ENCODE measurements at places on chromosomes 12 and 14.

DNA sequence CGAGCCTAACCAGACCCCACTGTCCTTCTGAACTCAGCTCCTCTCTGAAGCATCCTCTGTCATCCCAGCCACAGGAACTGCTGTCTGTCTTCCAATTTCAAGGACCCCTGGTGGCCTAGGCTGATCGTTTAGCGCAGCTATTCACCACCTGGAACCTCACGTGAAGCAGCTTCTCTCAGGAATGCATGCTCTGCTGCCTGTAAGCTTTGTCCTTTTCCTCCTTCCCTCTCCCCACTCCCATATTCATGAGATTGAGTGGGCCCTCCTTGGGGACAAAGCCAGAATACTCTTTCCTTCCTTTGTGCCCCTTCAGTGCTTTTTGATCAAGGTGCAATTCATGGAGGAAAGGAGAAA is 17.2 kb downstream of the DPF3 start:
- DNase-seq, result no peak

DNA sequence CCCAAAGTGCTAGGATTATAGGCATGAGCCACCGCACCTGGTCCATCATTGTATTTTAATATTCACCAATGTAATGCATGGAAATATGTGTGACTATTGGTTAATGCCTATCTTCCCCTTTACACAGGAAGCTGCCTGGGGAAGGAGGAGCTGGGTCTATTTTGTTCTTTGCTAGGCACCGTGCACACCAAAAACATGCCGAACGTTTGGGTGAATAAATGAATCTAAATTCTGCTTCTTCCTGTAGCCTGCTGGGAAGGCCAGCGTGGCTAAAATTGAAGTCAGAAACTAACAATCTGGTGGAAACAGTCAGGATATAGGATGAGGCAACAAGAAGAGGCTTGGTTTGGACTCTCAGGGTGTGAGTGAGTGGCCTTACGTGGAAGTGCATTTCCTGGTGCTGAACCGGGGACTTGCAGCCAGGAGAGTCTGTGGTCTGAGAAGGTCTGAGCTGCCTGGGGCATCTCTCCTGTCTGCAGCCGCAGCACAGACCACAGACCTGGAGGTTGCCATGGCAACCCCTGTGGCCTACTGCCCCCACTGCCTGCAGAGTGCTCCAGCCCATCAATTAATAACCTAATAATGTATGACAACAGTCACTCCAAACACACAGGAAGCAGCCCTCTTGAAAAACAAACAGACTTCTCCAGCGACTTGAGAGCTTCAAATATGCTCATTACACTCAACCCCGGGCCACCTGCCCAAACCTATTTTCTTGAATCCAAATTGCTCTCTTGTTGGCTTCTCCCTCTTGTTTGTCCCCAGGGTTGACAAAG is 5.5 kb upstream of the GPR68 start:
- DNase-seq, result no peak

GRCh38 chr12:8855891-8856290 is 33.5 kb downstream of the A2ML1 start:
- DNase-seq, result no peak

DNA sequence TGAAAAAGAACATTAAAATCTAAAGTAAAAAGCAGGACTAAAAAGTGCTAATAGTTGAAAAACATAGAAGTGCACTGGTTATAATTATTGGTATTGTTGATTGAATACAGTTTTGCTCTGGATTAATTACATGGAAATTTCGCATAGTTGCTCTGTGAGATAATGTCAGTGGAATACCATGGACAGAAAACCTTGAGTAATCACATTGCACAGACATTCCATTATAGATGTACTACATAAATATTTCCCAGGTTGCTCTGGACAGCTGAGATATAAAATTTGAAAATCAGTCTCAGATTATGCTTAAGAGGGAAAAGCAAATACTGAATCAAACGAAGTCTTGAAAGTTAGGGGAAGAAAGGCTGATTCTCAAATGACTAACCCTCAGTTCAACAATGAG is 439.3 kb upstream of the FLRT2 start:
- DNase-seq, result no peak

- DNase-seq, result no peak
Measured at GRCh38 chr12:77788231-77789168, 42.2 kb upstream of the NAV3 start.

- DNase-seq, result no peak
Measured at GRCh38 chr14:73427516-73428264, 30.7 kb downstream of the NUMB start.

- no peak for DNase-seq
Measured at GRCh38 chr12:41511247-41511646, 323.1 kb downstream of the PDZRN4 start.

DNA sequence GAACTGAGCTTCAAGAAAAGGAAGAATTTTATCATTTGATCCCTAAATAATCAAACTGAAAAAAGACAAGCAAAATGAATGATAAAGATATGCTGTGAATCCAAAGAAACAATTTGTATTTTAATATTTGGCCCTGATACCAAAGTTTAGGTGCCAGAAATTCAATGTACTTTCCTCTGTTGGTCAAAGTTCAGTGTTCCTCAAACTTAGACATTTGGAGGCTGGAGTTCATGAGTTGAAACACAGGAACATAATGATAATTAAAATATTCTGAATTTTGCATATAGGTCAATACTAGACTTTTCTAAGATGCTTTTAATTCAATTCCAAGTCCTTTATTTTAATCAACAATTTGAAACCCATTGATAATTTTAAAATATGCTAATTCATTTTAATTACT is 1007.7 kb upstream of the ATXN7L3B start:
- no peak for DNase-seq

DNA sequence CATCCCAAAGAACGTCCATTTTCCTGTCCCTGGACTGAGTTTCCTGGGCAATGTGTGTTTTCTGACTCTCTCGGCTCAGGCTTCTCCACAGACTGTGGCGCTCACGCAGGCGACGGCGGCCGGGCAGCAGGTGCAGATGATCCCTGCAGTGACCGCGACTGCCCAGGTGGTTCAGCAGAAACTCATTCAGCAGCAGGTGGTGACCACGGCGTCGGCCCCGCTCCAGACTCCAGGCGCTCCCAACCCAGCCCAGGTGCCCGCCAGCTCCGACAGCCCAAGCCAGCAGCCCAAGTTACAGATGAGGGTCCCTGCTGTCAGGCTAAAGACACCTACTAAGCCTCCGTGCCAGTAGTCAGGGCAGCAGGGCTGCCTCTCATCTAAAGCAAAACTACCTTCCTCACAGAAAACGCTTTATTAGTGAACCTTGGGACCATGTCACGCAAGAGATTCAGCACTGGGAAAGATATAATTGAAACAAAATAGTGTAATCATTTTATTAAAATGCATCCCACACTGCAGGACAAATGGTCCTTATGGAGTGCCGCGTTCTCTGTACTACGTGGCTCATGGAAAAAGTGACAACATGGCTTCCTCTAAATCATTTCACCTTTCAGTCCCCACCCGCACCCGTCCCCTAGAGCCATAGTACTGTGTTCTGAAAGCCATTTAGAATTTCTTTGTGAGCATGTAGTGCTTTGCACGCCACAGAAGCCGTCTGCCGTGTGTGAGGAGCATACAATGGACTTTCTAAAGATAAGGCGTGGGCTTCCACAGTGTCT is 66.6 kb downstream of the DDX51 start:
- DNase-seq, result no peak

GRCh38 chr12:83386527-83387264 is 700.0 kb downstream of the TMTC2 start:
- no peak for DNase-seq

GRCh38 chr12:128969480-128970055 is 116.3 kb downstream of the GLT1D1 start:
- DNase-seq, result no peak

GRCh38 chr14:66174453-66174891 is 311.7 kb upstream of the CCDC196 start:
- no peak for DNase-seq

DNA sequence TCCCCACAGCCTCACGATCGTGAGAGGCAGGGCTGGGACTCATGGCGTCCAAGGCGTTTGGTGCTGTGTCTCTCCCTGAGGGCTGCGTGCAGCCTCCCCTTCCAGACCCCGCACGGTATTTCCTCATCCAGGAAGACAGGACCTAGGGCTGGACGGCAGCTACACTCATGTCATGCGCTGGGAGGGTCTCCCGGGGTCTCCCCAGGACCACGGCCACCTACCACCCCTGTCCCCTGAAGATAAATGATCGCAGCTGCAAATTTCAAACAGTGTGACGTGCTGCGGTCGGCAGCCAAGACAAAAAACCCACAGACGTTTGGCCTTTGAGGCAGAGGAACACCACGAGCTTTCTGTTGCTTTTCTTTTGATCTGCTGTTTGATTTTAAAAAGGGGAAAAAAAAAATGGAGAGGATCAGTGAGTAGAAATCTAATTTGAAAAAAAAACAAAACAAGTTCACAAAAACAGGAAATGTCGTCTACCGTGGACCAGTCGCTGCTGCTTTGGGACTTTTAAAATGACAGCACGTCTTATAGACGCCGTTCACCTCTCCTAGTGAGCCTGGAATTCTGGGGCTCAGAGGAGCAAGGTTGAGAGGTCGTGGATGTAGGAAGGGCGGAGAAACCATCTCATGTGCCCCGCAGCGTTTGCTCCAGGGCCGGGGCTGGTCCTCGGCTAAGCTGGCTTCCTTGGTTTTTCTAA is 237.6 kb downstream of the SLC41A2 start:
- DNase-seq, result peak; percentile 54

DNA sequence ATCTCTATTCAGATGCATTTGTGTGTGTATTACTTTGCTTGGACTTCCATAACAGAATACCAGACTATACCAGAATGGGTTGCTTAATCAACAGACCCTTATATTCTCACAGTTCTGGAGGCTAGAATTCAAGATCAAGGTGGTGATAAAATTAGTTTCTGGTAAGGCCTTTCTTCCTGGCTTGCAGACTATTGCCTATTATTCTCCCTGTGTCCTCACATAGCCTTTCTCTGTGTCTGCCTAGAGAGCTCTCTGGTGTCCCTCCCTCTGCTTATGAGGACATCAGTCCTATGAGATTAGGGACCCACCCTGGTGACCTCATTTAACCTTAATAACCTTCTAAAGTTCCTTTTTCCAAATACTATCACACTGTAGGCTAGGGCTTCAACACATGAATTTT is 106.0 kb downstream of the FAR2 start:
- no peak for DNase-seq

DNA sequence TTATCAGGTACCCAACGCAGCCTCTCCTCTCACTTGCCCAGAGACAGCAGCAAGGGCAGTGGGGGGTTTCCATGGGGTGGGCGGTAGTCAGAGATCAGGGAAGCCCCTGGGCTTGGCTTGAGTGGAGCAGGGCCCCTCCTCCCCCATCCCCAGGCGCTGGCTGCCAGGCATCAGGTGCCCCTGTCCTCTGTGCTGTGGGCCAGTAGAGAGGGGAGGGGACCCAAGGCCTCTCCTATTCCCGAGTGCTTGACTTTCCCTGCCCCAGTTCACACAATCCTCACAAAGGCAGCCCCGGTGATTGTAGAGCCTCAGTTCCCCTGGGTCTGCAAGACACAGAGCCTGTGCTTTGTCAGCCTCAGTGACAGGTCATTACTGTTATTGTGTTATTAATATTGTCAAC is 57.7 kb downstream of the MVK start:
- DNase-seq, result no peak

DNA sequence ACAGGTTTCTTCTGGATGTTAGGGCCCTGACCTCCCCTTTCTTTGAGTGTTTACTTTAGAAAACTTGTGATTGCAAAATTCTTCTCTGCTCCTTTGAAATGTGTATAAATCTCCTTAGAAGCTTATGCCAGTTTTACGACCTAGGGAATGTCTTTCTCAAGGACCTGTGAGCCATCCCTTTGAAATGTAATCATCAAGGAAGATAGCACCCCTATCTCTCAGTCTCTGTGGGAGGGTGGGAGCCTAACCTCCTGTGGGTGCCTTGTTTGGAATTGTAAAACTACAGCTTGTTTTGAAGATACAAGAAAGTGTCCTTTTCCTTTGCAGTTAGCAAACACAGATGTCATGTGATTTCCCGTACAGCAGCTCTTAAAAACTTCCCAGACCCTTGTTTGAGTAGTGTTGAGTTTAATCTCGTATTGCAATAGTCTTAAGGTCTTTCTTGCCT is 3.3 kb downstream of the OR10AD1 start:
- no peak for DNase-seq

DNA sequence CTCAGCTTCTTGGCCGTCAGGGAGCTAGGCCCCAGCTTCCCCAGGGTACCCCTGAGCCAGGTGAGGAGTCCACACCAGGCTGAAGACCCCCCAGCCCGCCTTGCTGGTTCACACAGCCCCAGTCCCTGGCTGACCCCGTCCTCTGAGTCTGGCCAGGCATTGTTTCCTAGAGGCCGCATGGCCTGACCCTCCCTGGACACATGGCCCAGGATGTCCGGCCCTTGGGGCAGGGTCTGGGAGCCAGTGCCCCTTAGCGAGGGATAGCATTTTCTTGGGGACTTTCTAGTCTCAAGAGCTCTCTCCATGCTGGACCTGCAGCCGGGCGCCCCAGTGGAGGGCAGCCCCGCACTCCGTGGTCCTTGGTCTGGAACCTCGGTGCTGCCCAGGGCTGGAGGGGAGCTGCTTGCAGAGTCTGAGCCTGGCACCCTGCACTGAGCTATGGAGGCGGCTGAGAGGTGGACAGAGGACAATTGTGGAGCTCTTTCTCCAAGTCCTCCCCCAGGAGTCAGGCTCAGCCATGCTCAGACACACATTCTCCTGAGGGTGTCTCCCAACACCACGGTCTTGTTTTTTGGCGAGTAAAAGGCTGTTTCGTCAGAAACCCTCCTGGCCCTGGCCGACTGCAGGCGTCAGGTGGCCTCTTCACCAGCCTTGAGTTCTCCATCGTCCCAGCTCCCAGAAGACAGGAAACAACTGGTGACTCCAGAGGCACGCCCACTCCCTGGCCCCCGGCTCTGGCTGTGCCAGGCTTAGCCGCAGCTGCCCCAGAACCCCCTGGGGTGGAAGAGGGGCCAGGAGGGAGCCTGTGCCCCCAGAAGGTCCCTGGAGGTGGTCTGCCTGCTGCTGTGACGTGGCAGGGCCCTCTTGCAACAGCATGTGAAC is 17.6 kb upstream of the CRIP2 start:
- DNase-seq, result no peak

Data from smooth muscle cell of the brain vasculature (primary cell).